ENCODE measurements at places on chromosomes 7 and 10. TPM values are rescaled to one million over a fixed set of nuclear protein-coding genes. Genes with fewer than 3 reads are reported as not detected.
A peak's percentile ranks its signal among the peaks of the same experiment; 100 is the strongest.

MEOX2 gene
- total RNA-seq = 5.6 TPM

RAMP3 gene
- 57.8 TPM for total RNA-seq

AMPH gene
- total RNA-seq = 2.5 TPM

TAS2R41 gene
- not detected for total RNA-seq

LIPF gene
- total RNA-seq = not detected

C10orf95 gene
- total RNA-seq = not detected

SH3PXD2A gene
- total RNA-seq = 33.4 TPM

GSTO1 gene
- 77.5 TPM for total RNA-seq

UNCX gene
- total RNA-seq = not detected

CFAP58 gene
- total RNA-seq = 0.36 TPM

ZNF117 gene
- 8.2 TPM for total RNA-seq

HOXA11 gene
- 25.0 TPM for total RNA-seq

NCF1 gene
- 4.1 TPM for total RNA-seq

PNPLA8 gene
- total RNA-seq = 26.3 TPM

GPR26 gene
- total RNA-seq = not detected

DNA sequence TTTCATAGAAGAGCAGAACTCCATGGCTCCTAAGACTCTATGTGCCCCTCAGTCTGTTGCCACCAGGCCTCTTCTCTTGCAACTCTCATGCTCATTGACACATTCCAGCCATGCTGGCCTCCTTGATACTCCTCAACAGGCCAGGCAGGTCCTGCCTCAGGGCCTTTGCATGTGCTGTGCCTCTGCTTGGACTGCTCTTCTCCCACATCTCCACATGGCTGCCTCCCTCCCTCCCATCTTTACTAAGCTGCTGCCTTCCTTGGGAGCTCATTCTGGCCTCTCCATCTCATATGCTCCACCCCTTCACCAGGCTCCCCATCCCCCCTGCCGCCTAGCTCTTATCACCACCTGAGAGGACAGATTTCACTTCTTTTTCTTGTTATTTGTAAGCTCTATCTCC lies 103.8 kb upstream of the GPR26 start:
- DNase-seq = peak; percentile 22

DNA sequence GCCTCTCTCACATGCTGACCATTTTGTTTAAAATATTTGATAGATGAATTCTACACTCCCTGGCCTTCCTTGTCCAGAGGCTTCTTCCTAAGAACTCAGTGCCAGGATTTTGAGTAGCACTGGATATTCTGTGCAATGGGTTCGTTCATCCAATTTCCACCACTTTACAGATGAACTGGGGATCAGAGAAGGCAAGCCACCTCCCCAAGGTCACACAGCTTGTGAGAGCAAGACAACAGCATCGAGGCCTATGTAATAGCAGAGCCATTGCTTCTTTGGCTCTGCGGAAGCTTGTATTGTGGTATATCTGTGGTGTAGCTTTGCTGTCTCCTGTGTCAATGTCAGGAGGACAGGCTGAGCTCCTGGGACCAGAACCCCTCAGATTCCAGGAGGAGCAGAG lies 140.9 kb downstream of the PLPP4 start:
- DNase-seq = no peak

DNA sequence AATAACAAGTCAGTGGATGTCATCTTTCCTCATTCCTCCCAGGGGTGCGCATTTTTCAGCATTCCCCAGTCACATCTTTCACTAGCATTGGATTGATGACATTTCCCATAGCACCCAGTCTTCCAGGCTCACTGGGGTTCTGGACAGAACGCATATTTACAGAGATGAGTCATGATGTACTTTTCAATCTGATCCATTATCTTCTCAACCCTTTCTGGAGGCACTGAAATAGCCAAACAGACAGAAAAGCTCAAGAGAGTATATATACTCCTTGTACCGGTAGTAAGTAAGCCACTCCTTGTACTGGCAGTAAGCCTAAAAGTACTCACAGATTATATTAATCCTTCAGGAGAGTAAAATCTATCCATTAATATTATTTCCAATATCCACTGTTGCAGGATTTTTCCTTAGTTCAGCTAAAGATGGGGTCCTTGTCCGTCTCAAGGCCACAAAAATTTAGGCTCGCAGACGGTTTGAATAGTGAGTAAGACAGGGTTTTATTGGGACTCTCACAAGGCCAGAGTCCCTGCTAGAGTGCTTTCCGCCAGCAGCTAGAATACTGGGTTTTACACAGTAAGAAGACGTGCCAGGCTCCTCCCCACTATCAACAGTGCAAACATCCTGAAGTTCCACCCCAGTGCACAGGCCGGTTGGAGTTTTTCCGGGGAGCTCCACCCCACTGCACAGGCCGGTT lies 60.8 kb downstream of the MDH2 start:
- peak; percentile 70 for DNase-seq

- no peak for DNase-seq
Measured at GRCh38 chr10:99872367-99873162, 90.1 kb downstream of the ABCC2 start.

DNA sequence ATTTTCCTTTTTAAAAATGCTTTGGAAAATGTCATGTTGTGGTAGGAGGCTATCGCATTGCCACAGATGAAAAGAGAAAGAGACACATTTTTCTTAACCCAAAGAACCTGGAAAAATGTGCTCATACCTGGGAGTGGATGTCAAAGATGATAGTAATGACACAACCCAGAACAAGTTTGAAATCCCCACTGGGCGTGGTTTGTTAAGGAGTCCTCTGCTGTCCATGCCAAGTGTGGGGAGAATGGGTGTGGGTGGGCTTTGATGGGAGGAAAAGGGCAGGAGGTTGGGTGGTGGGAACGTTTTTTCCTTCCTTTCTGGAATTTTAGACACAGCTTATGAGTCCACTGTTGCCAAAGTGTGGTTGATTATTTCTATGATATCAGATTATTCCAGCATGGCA lies 10.9 kb downstream of the OPTN start:
- no peak for DNase-seq

- no peak for DNase-seq
Measured at GRCh38 chr7:157693521-157694375, 356.9 kb downstream of the DNAJB6 start.

GRCh38 chr7:151080067-151080521 lies 515 bp downstream of the FASTK start:
- no peak for DNase-seq

DNA sequence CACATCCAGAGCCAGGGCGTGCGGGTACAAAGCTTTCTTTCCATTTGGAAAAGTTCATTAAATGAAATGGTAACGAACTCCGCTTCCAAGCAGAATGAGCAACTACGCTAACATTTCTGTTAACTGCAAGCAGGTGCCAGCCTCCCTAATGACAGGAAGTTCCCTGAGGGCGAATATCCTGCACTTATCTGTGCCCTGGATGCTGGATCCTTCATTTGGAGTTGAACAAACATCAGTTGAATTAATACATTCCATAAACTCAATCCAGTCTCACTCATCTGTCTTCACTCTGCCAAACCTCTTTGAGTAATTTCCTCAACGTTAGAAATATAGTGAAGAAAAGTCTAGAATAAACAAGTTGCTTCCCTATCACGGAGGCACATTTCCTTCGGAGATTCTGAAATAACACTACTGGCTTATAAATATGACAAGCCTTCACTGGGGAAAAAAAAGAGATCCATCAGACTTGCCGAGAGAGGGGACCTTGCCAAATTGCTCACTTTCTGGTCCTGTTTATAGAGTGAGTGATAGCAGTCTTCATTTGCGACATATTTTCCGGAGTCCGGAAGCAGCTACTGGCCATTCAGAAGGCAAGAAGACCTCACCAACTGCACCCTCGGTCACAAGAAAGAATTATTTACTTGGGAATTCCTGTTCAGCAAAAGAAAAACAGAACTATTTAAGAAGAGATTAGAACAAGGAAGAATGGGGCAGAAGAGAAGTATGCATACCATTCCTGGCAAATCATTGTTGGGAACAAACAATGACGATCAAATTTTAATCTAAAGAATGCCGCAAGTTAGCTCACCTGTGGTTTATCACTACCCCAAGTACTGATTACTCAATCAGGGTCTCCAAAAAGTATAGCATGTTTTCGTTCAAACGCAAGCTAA lies 196.4 kb downstream of the FAM107B start:
- no peak for DNase-seq

DNA sequence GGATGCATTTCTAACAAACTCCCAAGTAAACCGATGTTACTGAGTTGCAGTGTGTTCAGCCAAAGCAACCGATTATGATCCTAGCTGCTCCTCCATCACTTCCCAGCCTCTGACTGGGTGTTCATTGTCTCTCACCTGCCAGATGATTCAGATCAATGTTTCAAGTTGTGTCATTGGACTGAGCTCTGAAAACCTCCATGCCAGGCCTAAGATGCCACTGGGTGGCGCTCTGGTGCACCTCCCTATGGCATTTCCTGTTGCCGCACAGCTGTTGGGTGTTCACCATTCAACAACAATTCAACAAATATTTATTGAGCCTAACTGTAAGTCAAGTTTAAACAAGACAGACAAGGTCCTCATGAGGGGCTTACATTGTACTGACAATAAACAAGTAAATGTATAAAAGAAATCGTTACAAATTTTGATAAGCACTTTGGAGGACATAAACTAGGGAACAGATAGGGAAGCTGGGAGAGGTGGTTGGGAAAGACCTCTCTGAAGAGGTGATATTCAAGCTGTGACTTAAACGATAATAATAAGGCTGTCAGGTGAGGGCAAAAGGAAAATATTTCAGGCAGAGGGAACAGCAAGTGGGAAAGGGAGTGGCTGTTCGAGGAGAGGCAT lies 22.8 kb downstream of the RGR start:
- DNase-seq = no peak

DNA sequence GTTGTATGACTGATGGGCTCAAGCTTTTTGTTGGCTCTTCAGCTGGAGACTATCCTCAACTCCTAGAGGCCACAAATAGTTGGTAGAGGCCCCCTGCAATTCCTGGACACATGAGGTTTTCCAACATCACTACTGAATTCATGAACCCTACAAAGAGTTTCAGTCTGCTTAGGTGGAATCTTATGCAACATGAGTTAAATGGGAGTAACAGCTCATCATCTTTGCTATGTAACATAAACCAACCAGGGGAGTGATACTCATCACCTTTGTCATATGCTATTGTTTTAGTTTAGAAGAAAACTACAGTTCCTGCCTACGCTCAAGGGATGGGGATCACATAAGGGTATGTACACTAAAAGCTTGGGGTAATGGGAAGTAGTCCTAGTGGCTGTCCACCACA lies 729.4 kb downstream of the SORCS1 start:
- no peak for DNase-seq

DNA sequence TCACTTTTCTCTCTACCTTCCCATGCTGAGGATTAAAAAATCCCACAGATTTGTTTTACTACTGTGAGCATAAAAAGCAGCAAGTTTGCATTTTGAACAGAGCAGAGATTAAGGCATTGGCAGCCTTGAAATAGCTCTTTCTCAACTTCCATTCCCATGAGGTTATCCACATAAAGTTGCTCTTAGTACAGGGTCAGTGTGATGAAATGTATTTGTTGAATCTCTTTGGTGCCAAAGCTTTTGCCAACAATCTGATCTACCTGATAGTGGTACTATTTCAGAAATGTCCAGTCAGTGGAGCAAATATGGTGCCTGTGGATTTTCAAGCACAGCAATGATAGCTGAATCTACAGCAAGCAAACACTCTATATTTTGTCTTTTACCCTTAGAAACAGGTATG lies 254.8 kb downstream of the INHBA start:
- DNase-seq = no peak

DNA sequence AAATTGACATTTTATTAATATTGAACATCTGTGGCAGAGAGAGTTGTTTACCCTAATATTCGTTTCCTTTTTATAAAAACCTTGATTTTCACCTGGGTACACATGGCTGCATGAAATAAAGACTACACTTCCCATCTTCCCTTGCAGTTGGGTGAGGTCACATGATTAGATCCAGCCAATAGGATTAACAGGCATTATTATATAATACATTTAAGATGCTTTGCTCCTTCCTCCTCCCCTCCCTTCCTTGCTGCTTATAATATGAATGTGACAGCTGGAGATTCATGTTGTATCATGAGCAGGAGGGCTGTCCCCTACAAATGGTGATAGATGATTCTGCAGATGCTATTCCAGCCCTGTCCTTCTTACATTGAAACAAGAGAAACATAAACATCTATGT lies 146.6 kb downstream of the SH2D4B start:
- no peak for DNase-seq

DNA sequence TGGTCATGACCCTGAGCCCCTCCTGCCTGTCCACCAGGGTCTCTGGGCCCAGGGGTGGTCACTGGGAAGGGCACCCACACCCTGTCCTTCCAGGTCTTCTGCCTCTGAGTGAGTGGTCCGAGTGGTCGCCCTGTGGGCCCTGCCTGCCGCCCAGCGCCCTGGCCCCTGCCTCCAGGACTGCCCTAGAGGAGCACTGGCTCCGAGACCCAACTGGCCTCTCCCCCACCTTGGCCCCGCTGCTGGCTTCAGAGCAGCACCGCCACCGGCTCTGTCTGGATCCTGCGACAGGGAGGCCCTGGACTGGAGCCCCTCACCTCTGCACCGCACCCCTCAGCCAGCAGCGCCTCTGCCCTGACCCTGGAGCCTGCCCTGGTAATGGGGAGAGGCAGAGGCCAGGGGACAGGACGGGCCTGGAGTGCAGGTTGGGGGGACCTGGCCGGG lies 13.9 kb upstream of the ZNF862 start:
- DNase-seq = no peak

GRCh38 chr7:127347567-127348246 lies 44.8 kb downstream of the ZNF800 start:
- peak; percentile 71 for DNase-seq

GRCh38 chr7:20404320-20404719 lies 73.6 kb downstream of the ITGB8 start:
- DNase-seq = no peak

- no peak for DNase-seq
Measured at GRCh38 chr7:141466151-141466904, 84.9 kb upstream of the AGK start.

DNA sequence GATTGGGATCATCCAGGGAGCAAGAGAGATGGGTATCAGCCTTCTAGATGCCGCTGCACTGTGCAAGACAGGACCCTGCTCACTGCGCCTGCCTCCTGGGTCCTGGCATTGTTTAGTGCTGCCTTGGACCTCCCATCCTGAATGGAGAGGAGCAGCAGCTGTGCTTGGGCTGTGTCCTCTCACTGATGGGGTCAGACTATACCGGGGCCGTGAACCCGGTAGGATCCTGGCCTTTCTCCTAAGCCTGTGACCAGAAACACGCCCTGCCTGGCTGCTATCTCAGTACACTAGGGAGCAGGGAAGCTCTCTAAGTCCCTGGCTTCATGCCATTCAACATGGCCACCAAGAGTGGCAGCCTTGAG lies 309.4 kb upstream of the ZNF32 start:
- DNase-seq = no peak

DNA sequence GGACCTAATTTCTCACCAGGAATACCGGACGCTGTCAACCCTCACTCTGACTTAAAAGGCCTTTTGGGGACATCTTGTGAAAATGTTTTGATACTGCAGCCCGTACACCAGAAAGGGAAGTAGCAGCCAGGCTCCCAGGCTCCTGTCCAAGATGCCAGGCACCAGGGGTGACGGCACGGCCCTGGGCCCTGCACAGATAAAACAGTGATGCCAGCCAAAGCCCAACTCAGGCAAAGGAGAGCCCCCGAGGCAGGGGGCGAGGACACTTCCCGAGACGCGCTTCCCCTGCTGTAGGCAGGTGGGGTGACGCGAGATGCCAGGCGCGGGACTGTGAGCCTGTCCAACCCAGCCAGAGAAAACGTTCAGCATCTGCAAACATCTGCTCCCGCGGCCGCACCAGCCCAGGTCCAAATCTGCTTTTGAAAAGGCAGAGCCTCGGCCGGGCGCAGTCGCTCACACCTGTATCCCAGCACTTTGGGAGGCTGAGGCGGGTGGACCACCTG lies 15.7 kb downstream of the ZFAND2A start:
- DNase-seq = peak; percentile 75

- no peak for DNase-seq
Measured at GRCh38 chr7:146528581-146528980, 412.0 kb downstream of the CNTNAP2 start.

GRCh38 chr7:55571511-55572377 lies 558 bp downstream of the VOPP1 start:
- DNase-seq = peak; percentile 79
